ENCODE measurements at places on chromosomes 4 and X.

- DNase-seq = no peak
These were observed 241.2 kb downstream of the EVC2 start for GRCh38 chr4:5467111-5467510.

DNA sequence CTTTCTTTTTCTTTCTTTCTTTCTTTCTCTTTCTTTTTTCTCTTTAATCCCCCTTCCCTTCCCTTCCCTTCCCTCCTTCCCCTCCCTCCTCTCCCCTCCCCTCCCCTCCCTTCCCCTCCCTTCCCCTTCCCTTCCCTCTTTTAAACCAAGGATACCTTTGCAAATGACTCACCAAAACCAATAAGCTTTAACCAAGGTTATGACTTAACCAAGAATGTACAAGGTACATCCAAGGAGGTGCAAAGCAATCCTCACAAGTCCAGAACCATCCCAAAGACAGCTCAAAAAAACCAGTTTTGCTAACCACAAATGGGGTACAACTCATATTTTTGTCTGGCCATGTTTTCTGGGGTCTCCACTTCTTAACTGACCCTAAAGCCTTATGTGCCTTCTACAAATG, 174.7 kb upstream of the PPP1R2C start:
- no peak for DNase-seq

DNA sequence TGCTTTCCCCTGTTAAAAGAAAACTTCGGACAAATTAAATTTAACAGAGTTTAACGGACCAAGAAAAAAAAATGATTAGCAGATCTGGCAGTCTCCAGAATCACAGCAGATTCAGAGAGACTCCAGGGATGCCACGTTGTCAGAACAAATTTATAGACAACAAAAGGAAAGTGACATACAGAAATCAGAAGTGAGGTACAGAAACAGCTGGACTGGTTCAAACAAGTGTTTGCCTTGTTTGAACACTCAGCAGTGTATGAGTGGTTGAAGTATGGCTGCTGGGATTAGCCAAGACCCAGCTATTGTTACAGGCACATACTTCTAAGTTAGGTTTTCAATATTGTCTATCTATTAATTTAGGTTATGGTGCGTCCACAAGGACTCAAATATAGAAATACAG, 19.1 kb downstream of the PIR start:
- no peak for DNase-seq

DNA sequence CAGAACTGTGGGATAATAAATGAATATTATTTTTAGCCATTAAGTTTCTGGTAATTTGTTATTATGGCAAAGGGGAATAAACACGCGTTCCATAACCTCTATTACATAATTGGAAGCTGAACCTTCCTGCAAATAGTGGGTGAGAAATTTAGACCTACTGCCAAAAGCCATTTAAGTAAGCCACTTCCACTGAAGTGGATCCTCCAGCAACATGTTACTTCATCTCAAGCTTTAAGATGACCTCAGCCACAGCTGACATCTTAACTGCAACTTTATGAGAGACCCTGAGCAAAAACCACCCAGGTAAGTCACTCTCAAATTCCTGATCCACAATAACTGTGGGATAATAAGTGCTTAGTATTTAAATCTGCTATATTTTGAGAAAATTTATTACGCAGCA, 1048.6 kb downstream of the FAM133A start:
- DNase-seq = no peak

GRCh38 chr4:20916106-20916505, 215.8 kb downstream of the PACRGL start:
- DNase-seq = no peak

GRCh38 chr4:152778656-152779512, 646 bp downstream of the TIGD4 start:
- DNase-seq = peak; percentile 53

DNA sequence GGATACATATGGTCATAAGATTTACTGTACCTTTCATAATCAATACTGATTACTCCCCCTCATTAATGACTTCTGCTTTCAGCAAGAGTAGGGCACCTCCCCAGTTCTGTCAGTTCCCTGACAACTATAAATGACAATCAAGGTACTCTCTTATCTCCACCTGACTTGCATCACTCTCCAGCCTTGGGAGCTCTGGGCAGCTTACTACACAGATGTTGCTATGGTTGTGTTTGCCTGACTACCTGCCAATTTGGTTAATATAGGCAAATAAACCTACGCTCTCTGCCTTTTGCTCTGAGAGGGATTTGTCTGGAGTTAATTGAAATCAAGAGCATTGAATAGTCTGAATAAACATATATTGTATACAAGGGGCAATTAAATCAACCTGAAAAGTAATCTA, 22.8 kb upstream of the MAP7D3 start:
- no peak for DNase-seq

DNA sequence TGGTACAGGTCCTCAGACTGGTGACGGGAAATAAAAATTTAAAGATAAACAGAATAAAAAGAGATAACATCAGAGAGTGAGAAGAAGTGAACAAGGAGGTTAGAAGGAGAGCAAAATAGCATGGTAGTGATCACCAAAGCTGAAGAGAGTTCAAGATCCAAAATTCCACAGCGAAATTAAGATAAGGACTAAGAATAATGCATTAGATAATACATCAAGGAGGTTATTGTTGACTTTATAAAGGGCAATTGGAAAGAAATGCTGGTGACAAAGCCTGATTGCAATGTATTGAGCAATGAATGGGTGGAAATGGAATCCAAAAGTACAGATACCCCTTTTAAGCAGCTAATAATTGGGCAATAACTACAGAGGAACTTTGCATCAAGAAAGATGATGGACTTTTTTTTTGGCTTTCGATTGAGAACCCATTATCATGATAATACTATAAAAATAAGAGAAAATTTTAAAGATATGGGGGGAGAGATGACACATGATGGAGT, 101.6 kb upstream of the MAP9 start:
- no peak for DNase-seq

GRCh38 chr4:187302457-187303150, 578.9 kb upstream of the FAT1 start:
- no peak for DNase-seq

GRCh38 chr4:548976-549375, 27.1 kb downstream of the TMEM271 start:
- no peak for DNase-seq

GRCh38 chr4:68337522-68337921, 12.4 kb downstream of the YTHDC1 start:
- no peak for DNase-seq

DNA sequence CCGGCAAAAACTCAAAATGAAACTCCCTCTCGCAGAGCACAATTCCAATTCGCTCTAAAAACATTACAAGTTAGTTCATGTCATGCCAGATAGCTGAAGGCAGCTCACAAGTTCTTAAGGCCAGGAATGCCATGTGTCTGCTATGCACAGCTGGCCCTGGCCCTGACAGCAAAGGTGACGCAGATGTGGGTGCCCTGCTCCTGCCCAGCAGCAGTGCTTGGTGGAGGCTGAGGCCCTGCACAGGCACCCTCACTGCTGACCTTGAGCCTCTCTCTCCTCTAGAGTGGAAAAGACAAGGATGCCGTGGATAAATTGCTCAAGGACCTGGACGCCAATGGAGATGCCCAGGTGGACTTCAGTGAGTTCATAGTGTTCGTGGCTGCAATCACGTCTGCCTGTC, 2.9 kb downstream of the S100P start:
- no peak for DNase-seq

DNA sequence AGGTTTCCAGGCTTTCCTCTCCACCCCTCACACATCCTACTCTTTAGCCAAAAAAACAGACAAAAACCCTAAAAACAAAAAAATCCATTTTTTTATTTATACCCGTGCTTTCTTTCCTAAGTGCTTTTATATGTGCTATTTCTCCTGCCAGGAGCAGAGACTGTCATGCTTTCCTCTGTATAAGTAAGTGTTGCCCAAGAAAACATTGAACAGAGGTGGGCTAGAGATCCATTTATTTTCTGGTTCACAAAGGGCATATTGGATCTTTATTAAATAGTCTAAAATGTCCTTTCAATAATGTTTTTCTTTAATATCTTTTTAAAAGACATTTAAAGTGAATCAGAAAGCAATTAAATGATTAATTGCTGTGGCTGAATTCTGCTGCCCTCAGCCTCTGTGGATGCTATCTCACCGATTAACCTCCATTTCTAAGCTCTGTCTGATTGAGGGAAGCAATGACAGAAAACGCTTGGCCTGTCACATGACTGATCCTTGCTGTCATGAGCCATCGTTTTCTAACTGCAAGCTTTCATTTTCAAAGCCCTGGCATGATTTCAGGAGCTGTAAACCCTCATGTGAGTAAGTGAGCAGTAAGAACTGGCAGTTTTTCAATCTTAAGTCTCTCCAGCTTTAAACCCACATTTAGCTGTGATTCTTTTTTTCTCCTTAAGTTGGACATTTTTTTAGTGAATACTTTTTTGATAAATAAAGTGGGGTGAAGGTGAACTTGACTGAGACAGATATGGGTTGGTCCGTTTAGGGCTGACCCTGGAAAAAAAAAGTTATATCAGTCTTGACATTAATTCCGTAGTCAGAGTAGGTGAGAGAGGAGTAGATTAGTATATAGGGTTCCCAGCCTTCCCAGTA, 180.7 kb upstream of the PGRMC2 start:
- DNase-seq = no peak

DNA sequence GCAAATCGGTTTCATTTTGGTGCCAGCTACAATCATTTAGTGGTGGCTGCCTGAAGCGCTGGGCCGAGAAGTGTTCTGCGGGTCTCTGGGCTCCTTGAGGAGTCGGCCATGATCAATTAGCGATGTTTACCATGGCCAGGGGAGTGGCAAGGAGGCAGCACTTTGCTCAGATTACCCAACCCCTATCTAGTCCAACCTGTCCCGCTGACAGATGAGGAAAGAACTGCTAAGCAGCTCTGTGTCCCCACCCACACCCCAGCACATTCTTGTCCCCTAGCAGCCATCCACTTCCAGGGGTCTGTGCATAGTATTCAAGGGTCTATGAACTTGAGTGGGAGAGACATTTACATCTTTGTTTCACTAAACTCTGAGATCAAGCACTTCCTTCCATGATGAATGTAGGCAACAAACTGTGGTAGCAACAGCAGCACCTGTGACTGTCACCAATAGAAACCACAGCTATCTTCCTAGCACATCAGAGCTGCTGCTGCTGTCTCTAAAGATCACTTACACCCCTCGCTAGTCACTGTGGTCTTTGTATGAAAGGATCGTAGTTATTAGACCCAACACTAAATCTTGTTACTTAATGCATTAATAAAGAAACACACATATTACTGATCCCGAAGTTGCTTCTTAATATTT, 331.6 kb downstream of the BCOR start:
- DNase-seq = no peak

DNA sequence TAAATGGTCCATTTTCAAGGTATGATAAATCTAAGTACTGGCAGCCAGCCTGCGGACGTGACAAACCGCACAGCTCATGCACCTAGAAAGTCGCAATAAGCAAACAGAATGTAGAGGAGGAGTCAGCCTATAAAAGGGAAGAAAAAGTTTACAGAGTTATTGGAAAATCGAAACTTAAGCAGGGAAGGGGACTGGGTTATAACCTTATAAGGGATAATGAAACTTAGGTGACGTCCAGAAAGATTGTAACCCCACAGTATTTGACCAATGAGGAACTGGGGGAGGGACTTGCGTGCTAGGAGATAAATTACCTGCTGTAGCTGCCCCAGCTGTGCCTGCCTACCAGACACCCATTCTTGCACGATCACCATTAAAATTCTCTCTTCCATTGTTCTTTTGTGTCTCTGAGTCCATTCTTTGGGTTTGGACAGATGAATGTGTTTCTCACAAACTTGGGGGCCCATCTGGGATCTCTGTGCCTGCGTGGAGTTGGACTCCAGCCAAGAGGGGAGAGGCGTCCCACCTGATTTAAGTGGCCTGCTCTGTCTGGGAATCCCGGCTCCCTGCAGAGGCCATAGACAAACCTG, 61.0 kb downstream of the ZCCHC12 start:
- no peak for DNase-seq

- no peak for DNase-seq
These were observed 399.6 kb downstream of the NLGN4X start for GRCh38 chrX:5829060-5829459.

- no peak for DNase-seq
These were observed 29.6 kb downstream of the AREG start for GRCh38 chr4:74474345-74475090.

GRCh38 chrX:13223868-13224567, 95.8 kb downstream of the ATXN3L start:
- no peak for DNase-seq

GRCh38 chr4:153403726-153404125, 59.2 kb downstream of the MND1 start:
- no peak for DNase-seq
